ENCODE measurements at places on chromosomes 3 and 15.
A peak's percentile ranks its signal among the peaks of the same experiment; 100 is the strongest.

GRCh38 chr3:74709951-74710350 is 95.5 kb upstream of the CNTN3 start:
- DNase-seq, result no peak

DNA sequence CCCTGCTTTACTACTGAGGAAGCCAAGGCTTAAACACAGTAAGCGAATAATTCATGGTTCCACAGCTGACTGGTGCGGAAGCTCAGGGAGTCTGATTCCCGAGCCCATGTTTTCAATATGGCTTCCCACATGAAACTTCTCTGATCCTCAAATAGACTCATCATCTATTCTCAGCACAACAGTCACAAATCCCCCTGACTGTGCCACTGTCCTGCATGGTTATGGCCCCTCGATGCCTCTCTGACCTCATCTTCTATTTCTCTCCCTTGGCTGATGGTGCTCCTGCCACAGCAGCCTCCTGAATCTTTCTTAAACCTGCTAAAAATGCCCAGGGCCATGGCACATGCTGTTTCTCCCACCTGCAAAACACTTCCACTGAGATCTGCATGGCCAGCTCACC is 43.2 kb downstream of the SRGAP3 start:
- no peak for DNase-seq

DNA sequence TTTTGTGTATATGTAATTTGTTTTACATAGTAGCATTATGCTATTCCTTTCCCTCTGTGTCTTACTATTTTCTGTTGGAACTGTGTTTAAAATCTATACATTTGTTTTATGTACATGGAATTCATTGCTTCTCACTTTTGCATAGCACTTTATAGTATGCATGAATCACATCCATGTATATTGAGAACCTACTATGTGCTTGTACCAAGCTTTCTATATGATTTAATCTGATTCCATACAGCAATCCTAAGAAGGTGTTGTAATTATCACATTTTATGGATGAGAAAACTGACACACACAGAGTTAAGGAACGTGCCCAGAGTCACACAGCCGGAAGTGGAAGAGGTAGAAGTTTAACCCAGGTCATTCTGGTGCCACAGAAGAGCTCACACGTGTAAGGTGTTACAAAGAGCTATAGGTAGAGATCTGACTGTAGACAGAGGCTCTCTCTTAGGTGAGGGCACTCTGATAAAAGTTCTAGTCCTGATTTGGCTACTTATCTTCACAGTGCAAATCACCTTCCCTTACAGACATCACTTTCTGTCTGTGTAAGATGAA is 3.5 kb upstream of the SMAD3 start:
- DNase-seq, result no peak

DNA sequence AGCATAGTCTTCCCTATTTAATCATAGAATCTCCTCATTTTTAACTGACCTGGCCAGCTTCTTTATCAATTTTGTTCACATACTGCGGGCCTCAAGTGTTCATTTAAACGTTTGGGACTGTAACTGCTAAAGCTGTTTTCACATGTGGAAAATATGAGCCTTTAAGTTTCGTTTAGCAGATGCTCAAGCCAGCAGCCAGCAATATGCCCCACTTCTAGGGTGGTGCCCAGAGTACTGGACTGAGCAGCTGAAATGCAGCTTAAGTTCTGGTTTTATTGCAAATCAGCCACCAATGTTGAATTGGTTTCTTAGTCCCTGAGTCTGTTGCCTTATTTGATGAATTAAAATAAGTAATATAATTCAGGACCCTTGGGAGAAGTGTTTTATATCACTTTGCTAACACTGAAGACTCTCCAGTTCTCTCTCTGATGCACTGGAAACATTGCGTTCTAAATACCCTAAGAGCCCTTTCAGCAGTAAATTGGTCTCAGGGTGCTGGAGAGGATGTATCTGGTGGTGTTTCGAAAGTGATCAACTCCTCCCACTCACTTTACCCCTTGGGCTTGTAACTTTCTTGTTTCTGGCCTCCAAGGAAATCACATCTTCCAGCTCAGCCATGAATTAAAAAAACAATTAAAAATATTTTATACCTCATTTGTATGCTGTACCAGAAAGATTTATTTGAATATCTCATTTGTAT is 61.7 kb downstream of the B3GALNT1 start:
- no peak for DNase-seq

GRCh38 chr3:32481791-32482631 is 20.6 kb downstream of the CMTM6 start:
- no peak for DNase-seq

GRCh38 chr3:18886331-18886730 is 262.0 kb upstream of the KCNH8 start:
- DNase-seq, result no peak

GRCh38 chr3:109336291-109336861 is 970 bp downstream of the DPPA4 start:
- peak; percentile 87 for DNase-seq

- DNase-seq, result peak; percentile 93
These were observed 10.8 kb upstream of the MFSD1 start for GRCh38 chr3:158790901-158791589.

DNA sequence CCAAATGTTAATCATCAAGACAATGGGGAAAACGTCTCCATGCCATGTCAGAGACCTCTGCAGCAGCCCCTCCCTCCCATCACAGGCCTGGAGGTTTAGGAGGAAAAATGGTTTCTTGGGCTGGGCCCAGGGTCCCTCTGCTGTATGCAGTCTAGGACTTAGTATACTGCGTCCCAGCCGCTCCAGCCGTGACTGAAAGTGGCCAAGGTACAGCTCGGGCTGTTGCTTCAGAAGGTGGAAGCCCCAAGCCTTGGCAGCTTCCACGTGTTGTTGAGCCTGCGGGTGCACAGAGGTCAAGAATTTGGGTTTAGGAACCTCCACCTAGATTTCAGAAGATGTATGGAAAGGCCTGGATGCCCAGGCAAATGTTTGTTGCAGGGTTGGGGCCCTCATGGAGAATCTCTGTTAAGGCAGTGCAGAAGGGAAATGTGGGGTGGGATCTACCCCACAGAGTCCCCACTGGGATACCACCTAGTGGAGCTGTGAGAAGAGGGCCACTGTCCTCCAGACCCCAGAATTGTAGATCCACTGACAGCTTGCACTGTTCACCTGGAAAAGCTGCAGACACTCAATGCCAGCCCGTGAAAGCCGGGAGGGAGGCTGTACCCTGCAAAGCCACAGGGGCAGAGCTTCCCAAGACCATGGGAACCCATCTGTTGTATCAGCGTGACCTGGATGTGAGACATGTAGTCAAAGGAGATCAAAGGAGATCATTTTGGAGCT is 25.0 kb downstream of the NECTIN3 start:
- DNase-seq, result no peak

DNA sequence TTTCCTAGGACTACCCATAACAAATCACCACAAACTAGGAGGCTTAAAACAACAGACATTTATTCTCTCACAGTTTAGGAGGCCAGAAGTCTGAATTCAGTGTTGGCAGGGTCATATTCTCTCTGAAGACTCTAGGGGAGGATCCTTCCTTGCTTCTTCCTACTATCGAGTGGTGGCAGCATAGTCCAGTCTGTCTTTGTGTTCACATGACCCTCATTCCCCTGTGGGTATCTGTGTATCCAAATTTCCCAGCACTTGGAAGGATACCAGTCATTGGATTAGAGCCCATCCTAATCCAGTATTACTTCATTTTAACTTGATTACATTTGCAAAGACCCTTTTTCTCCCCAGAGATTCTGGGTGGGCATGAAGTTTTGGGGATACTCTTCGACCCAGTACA is 63.8 kb downstream of the GMPS start:
- DNase-seq, result no peak

DNA sequence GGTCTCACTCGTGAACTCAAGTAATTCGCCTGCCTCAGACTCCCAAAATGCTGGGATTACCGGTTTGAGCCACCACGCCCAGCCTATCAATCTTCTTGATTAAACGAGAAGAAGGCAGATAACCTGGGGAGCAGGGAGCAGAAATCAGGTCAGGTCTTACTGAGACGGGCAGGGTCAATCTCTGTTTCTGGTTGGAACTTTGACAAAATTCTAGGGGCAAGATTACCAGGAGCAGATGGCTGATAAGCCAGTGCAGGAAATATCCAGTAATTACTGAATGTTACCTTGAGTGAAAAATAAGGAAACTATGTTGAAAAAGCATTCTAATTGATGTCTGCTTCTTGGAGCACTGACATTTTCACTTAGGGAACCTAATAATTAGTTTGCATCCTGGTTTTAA is 24.4 kb upstream of the GOLM2 start:
- no peak for DNase-seq

DNA sequence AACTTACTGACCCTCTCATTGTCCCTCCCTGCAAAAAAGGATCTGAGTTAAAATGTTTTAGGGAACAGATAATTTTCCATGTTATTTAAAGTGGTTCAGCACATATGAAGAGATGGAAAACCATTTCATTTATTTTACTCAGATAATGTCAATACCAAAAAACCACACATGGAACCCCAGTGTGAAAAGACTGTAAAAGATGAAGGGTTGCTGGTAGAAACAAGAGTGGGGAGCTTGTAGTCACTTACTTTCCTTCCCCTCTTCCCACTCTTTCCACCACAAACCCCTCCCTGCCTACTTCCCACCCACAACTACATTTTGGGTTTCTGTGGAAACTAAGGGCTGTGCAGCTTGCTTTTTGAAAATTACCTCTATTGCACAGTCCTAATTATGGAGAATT is 18.5 kb upstream of the KLHL25 start:
- DNase-seq, result no peak

- peak; percentile 1 for DNase-seq
These were observed 556 bp downstream of the PEX5L start for GRCh38 chr3:180036092-180036670.

DNA sequence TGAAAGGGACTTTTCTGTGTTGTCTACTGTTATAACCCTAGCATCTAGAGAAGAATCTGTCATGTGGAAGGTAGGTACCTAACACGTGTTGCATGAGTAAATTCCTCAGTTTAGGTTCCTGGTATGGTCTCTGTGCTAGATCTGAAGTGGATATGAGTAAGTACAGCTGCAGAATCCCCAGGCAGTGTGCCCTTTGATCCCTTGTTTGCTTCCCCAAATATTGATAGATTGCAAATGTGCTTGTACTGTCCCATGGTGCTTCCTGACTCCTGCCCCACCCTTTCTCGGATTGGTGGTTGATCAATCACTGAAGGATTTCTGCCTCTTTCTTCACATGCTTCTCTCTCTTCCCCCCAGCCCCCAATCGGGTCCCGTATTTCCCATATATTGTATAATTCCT is 450.4 kb downstream of the UNC13C start:
- DNase-seq, result no peak

DNA sequence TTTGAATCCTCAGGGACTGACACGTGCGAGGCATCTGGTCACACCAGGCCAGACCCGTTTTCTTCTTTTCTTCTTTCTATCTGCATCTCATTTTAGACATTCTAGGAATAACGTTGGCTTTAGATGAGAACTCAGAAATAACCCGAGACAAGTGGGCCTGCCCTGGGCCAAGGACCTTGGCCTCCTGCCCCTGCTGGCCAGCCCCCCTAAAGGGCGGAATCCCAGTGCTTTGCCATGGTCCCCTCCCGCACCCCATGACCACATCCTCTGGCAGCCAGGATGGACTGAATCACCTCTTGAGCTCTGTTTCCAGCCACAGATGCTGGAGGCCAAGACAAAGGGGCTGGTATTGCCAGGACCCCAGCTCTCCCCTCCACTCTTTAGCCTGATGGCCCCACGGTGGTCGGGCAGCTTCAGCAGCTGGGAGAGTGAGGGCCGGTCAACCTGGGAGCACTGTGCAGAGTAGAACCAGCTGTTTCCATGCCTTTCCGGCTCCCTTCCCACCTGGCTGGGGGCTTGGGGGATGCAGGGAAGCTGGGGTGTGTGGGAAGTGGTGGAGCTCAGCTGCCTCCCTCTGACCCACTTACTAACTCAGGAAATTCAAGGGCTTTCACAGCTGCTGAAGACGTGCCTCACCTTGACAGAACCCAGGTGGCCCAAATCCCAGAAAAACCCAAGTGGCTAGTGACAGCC is 190.9 kb downstream of the FAM43A start:
- DNase-seq, result no peak

DNA sequence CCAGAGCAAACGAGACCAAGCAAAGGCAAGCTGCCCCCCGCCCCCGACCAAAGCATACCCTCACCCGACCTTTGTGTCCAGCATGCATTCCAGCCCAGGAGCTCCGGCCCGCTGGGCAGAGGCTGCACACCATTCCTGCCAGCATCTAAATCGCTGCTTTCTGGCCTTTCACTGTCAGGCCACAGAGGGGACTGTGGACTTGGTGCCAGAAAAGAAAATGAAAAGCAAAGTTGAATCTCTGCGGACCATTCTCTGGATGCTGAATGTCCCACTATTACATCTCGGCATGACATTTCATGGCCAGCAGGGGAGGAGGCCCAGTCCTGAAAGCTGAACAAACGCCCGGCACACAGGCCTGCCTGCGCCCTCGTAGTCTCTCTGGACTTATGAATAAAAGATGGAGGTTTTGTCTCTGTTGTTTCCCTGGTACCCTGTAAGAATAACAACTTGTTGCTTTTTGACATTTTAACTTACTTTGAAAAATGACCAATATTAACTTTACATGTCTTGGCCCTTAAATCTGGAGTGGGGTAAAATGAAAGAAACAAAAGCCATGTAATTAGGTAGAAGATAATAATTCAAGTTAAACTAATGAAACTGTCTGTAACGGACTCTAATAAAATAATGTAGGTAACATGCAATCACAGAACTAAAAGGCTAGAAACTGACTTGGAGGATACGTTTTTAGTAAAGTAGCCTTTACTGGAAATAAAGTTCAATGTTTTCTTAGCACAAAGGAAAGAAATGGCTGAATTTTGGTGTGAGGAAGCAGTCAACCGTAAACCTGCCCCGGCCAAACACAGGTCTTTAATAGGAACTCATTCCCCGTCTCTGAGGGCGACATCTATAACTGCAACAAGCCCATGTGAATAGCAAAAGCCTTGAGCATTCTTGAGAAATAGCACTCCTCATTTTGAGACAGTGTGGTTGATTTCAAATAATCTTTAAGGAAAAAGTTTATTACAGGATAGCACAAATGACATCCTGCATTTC is 12.7 kb downstream of the IL17RD start:
- DNase-seq, result no peak

DNA sequence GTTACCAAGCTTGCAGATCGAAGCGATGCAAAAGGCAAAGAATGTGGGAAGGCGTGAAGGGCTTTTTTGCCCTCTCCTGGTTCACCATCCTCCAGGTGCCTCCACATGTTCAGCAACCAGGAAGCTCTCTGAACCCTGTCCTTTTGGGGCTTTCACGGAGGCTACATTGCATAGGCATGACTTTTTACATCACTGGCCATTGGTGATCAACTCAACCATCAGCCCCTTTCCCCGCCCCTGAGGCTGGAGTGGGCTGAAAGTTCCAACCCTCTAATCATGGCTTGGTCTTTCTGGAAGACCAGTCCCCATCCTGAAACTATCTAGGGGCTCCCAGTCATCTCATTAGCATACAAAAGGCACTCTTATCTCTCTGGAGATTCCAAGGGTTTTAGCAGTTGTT is 52.6 kb downstream of the UACA start:
- no peak for DNase-seq

- no peak for DNase-seq
These were observed 10.5 kb upstream of the NUDT16 start for GRCh38 chr3:131370935-131371687.

DNA sequence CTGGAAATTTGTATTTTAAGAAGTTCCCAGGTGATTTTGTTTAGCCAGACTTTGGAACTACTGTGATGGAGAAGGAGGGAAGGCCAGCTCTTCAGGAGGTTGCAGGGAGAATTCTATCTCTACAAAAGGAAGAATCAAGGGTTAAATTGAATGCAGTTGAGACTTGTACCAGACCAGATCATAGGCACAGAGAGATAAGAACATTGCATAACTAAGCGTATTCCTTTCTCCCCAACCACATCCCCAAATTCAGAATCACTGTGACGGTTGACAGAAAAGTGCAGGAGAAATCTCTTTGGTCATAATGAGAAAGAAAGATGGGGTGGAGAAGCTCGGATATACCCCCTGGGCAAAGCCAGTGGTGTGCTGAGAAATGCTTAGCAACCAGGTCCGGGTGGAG is 7.2 kb downstream of the PLD1 start:
- DNase-seq, result peak; percentile 54

Measured in hematopoietic multipotent progenitor cell treated with erythropoietin and hydrocortisone succinate and interleukin-3 and kit ligand, for 4 days (in vitro differentiated cells).